Right forelimb (tissue), 1 donor: ENCODE measurements at places on chromosomes 11 and 22.
A peak's percentile ranks its signal among the peaks of the same experiment; 100 is the strongest.

- DNase-seq: peak; percentile 71
Measured at GRCh38 chr22:44668190-44668885, 33.7 kb upstream of the PRR5 start.

DNA sequence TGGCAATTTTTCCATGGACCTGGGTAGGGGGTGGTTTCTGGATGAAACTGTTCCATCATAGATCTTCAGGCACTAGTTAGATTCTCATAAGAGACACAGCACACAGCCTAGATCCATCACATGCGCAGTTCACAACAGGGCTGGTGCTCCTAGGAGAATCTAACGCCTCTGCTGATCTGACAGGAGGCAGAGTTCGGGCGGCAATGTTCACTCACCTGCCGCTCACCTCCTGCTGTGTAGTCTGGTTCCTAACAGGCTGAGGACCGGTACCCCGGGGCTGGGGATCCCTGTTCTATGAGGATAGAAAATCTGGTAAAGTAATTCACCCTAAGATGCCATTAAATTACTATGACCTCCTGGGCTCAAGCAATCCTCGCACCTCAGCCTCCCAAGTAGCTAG lies 318.0 kb downstream of the KIRREL3 start:
- no peak for DNase-seq

- DNase-seq: peak; percentile 60
Measured at GRCh38 chr11:16806791-16807190, 68.3 kb downstream of the C11orf58 start.

DNA sequence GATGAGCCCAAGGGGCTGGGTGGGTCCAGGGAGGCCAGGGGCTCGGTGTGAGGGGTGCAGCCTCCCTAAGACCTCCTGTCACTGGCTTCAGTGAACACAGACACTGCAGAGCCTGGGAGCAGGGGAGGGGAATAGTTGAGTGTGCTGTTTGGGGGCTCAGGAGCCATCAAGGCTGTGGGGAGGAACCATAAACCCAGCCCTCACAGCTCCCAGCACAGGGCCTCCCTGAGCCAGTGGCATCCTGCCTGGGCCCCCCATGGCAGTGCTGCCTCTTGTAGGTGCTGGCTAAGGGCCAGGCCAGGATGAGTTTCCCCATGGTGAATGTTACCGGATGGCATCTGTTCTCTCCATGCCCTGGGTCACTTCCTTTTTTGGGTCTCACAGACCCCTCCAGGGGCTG lies 25.5 kb downstream of the KCNJ5 start:
- no peak for DNase-seq

- DNase-seq: no peak
Measured at GRCh38 chr11:76160856-76161255, 45.4 kb downstream of the WNT11 start.

DNA sequence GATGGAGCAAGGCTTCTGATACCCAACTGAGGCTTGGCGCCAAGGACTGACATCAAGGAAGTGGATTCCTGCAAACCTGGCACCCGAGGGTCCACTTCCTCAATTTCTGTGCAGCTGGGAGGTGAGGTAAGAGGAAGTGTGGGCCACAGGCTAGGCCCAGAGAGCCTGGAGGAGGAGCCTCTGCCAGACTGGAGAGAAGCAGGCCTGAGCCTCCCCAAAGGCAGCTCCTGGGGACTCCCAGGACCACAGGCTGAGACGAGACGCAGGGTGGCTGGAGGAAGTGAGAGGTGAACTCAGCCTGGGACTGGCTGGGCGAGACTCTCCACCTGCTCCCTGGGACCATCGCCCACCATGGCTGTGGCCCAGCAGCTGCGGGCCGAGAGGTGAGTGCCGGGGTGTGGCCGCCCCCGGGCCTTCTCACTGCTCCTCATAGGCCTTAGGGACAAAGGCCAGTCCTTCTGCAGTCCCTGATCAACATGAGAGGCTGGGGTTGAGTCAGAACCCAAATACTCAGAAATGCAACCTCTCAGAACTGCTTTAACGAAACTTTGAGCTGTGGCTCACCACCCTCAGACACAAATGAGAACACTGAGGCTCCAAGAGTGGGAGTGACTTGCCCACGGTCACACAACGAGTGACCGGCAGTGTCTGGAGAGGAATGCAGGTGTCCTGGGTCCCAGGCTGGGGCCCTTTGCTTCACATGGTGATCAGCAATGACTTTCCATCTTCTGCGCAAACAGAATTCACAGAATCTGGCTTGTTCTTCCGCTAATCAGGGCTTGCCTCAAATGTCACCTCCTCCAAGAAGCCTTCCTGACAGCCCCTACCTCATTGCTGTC lies at the start of gene NCF4:
TSS of gene NCF4 (plus strand) at position 186 of the 839 bp plus-strand sequence. CDS start at position 352, 166 bp downstream.
- no peak for DNase-seq

DNA sequence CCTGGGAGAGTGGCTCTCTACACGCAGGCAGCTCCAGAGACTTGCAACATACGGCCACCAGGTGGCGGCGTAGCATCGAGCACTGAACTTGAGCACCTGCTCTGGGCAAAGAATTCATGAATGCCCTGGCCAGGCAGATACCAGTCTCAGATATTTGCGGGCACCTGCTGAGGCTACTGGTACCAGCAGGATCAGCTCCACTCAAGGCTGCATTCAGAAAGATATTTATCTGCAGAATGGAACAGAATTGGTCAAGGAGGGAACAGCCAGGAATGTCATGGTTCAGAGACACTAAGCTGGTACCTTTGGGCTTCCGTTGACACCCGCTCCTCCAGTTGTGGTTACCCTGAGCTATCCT lies 10.8 kb upstream of the CCDC86 start:
- DNase-seq: peak; percentile 88

- no peak for DNase-seq
Measured at GRCh38 chr22:24696551-24697001, 77.9 kb downstream of the PIWIL3 start.

- DNase-seq: no peak
Measured at GRCh38 chr22:41471568-41471967, 2.7 kb downstream of the ACO2 start.

DNA sequence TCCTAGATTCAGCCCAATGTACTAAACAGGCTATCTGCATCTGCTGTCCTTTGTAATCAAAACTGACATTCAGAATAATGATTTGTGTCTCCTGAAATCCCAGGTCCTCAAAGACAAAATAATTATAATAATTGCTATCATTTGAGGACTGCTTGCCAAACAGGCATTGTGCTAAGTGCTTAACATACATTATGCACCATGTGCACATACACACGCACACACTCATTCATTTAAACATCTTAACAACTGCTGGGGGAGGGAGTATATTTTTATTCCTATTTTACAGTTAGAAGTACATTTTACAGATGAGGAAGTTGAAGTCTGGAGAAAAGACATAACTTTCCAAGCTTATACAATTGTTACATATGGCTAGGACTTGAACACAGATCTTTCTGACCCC lies 308.0 kb upstream of the ZC3H12C start:
- DNase-seq: no peak

- DNase-seq: no peak
Measured at GRCh38 chr11:76678321-76678720, 7.8 kb upstream of the LRRC32 start.

DNA sequence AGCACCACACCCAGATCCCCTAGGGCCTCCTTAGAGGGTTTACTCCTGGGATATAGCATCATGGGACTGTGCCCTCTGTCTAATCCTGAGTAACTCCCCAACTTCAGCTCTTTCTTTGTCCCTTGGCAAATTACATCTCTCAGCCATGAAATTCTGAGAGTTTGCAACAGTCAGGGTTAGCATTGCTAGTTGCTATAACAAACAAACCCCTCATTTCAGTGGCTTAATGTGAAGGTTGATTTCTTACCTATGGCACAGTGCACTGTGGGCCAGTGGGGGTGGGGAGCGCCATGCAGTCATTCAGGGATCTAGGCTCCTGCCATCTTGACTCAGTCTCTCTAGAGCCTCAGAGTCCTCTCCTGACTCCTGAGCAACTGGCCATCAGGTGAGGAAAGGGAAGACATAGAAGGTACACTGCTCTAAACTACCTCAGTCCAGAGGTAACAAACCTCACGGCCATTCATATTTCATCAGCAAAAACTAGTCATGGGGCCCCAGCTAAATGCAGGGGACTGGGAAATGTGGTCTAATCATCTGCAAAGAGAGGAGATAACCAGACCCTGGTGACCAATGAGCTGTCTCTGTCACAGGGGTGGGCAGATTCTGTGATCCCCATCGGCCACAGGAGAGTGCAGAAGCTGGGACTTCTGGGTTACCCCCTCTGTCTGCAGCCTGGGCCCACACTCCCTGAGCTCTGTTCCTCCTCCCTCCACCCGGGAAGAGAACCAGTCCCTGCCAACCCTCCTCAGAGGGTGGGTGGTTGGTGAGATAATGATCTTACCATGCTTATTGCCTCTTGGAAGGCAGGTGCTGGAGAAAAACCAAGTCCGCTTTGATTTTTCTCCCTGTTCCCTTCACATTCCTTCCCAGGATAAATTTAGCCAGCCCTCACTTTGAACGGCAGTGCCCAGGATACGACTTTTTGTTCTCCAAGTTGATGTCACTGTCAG lies 17.5 kb downstream of the PRG3 start:
- no peak for DNase-seq

DNA sequence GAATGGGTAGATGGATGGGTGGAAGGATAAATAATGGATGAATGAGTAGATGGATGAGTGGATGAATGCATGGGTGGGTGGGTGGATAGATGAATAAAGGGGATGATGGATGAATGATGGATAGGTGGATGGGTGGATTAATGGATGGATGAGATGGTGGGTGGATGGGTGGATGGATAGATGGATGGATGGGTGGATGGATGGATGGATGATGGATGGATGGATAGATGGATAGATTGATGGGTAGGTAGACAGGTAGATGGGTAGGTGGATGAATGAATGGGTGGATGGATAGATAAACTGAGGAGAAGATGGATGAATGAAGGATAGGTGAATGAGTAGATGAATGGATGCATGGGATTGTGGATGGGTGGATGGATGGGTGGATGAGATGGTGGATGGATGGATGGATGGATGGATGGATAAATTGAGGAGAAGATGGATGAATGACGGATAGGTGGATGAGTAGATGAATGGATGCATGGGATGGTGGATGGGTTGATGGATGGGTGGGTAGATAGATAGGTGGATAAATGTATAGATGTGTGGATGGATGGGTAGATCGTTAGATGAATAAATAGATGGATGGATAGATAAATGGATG lies 331.3 kb downstream of the MN1 start:
- no peak for DNase-seq

DNA sequence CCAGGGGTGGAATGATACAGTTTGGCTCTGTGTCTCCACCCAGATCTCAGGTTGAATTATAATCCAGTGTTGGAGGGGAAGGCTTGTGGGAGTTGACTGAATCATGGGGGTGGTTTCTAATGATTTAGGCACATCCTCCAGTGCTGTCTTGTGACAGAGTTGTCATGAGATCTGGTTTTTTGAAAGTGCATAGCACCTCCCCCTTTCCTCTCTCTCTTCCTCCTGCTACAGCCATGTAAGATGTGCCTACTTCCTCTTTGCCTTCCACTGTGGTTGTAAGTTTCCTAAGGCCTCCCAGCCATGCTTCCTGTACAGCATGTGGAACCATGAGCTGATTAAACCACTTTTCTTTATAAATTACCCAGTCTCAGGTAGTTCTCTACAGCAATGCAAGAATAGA lies 45.1 kb downstream of the THAP12 start:
- no peak for DNase-seq

GRCh38 chr11:70642266-70642665 lies 243.9 kb downstream of the CTTN start:
- no peak for DNase-seq

DNA sequence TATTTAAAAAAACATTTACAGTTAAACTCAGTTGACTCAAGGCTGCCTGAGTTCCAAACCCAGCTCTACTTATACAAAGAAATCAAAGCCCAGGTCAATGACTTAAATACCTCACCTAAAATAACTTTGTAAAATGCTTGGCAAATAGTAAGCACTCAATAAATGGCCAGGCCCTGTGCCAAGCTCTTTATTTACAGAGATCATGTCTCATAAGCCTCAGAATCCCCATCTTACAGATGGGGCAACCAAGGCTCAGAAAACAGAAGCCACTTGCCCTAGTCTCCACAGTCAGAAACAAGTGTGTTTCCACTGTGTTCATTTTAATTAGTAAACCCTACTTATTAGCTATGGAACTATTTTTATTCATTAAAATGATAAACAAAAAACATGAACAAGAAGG lies 30.5 kb upstream of the TTC28 start:
- no peak for DNase-seq

- DNase-seq: no peak
Measured at GRCh38 chr11:59678118-59678812, 9.4 kb upstream of the PATL1 start.

GRCh38 chr11:76515494-76515893 lies 70.7 kb downstream of the EMSY start:
- DNase-seq: no peak

DNA sequence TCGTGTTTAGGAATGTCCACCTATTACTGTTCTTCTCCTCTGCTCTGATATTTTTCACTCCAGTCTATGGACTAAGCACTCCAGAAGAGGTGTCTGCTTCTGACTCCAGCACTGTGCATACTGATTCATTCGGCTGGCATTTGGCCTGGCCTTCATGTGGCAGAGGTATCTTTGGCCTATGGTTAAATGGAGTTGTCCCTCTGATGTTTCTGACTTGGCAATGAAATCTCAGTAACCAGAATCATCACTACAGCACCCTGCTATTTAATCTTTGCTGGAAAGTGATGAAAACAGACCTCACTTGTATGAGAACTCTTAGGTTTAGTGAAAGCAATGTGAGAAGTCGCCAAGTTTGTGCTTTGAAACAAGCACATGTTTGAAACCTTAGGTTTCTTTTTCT lies 155.2 kb downstream of the MAML2 start:
- DNase-seq: no peak

GRCh38 chr11:122599434-122599833 lies 56.1 kb upstream of the UBASH3B start:
- no peak for DNase-seq

DNA sequence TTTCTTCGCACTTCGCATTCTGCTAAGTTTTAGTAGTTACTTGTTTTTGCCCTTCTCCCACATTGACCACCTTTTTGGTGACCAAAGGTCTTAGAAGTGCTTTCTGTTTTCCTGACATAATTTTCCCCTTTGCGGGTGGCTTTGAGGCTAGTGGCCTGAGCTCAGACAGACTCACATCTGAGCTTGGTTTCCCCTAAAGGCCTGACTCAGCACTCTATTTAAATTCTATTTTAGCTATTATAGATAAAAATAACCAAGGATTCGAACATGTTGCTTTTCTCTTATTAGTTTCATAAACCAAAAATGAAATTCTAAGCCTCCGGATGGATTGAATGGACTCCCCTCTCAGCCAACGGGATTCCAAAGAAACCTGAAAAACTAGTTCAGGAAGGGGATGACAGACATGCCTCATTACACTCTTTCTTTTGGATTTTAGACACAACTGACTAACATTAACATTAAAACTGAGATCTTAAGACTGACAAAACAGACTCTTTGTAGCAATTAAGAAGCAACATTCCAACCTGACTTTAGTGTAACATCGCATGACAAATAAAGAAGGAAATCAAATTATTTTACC lies 258.5 kb downstream of the LUZP2 start:
- DNase-seq: no peak

- no peak for DNase-seq
Measured at GRCh38 chr11:86990515-86990914, 35.3 kb upstream of the FZD4 start.
